ENCODE measurements at places on chromosomes 4 and X.

DNA sequence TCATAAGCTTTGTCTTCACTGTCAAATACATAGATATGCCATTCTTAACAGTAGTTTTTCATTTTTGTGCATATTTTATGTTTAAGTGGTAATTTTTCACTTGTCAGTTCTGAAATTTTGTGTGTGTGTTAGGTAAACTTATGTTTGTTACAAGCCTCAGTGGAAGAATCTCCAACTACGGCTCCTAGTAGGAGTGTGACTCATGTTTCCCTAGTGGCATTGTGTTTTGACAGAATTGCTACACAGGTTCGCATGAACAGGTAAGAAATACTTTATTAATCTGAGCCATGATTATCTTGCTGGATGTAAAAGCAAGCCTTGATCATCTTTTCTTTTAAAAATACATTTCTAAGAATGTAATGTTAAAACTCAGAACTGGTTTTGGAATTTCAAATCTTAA, 94.4 kb downstream of the BLTP1 start:
- DNase-seq = no peak

- no peak for DNase-seq
Measured at GRCh38 chr4:165761963-165762362, 111.1 kb upstream of the TLL1 start.

DNA sequence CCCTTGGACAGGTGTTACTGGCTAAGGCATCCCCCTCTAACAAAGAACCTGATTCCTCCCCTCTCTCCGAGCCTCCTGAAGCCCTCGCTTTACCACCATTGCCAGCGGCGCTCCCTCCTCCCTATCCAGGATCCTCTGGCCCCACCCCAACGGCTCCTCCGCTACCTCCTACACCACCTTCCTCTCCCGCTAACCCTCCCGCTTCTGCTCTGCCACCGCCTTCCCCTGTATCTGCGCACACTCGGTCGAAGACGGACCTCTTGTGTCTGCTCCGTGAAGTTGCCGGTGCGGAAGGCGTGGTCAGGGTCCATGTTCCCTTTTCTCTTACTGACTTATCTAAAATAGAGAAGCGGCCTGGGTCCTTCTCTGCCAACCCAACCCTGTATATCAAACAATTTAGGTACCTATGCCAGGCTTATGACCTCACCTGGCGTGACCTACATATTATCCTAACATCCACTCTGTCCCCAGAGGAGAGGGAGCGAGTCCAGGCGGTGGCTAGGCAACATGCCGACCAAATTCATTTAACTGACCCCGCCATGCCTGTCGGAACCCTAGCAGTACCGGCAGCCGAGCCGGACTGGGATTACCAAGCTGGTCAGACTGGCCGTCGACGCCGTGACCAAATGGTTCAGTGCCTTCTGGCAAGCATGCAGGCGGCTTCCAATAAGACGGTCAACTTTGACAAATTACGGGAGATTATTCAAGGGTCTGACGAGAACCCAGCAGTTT, 958.9 kb downstream of the RPA4 start:
- no peak for DNase-seq

- DNase-seq = no peak
Measured at GRCh38 chr4:134610956-134611355, 409.4 kb upstream of the PABPC4L start.

DNA sequence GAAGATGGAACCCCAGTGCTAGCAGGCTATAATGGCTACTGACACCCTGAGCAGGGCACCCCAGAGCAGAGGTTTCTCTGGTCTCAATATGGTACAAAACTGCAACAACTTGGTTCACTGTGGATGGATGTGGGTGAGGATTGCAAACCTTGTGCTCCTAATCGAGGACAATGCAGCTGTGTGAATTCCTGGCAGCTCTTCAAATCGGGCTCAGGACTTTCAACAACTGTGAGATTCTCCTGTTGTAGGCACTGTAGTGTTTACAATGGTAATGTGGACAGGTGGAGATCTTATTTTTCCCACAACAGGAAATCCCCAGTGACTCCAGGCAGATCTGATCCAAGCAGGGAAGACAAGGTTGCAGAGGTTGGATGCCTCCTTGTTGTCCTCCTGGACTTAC, 101.5 kb downstream of the RCHY1 start:
- DNase-seq = no peak

DNA sequence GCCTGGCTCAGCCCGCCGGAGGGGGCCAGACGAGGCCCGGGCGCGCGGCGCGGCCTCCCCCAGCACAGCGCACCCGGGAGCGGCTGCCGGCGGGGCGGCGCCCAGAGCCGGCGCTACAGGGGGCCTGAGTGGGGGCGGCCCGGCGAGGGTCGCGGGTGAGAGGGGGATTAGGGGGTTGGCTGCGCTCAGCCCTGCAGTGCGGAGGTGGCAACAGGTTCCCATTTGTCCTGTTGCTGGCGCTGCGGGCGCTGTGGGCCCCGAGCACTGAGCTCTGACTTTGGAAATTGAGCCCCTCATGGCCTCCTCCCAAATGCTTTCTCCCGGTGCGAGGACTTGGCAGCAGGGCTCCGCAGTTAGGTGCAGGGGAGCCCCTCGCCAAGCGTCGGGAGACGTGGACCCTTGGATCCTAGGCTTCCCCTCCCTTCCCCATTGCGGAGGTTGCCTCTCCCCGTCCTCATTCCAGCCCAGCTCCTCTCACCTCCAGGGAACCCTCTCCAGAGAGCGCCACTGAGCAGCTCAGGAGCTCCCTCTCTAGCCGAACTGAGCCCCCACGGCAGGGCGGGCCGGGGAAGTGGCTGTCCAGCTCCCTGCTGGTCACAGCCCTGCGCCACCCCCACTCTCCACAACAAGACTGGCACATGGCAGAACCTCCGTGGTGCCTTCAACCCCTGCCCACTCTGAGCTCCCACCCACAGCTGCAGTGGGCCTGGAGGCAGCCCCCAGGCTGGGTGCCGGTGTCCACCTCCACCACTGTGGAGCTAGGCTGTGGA, 2.5 kb upstream of the DUSP9 start:
- no peak for DNase-seq

GRCh38 chr4:13918991-13919441, 291.5 kb upstream of the BOD1L1 start:
- DNase-seq = no peak

DNA sequence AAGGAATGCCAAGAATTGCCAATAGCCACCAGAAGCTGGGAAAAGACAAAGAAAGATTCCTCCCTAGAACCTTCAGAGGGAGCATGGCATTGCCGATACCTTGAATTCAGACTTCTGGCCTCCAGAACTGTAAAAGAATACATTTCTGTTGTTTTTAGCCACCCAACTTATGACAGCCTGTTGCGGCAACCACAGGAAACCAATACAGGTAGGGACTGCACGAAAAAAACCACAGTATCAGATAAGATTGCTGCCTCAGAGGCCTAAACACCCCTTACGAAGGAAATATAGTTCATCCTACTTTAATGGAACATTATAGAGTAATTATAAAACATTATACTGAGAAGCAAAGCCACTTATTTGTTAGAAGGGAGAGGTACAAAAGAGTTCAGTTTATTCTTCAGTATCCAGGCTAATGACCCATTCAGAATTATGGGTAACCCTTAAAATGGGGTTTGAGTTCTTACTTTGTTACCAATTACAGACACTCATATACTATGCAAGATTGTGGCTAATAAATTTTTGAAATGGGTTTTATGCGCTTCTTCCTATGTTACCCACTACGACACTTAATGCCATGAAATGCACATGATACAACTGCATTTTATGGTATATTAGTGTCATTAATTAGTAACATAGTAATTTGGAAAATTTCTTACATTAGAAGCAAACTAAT, 37.4 kb upstream of the SMIM10L2A start:
- DNase-seq = peak; percentile 73

DNA sequence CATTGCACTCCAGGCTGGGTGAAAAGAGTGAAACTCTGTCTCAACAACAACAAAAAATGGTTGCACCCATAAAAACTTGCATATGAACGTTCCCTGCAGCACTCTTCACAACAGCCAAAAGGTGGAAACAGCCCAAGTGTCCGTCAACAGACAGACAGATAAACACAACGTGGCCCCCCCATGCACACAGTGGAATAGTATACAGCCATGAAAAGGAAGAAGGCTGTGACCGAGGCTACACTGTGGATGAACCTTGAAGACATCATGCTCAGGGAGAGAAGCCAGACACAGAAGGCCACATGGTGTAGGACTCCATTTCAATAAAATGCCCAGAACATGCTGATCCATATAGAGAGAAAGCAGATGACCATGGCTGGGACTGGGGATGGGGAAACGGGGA, 33.5 kb upstream of the ASMTL start:
- no peak for DNase-seq

Measured in CD4-positive, alpha-beta memory T cell (primary cell).